ENCODE measurements at places on chromosomes 2 and 18. TPM values are rescaled to one million over a fixed set of nuclear protein-coding genes. Genes with fewer than 3 reads are reported as not detected.

Gene KCNF1
- total RNA-seq, result not detected

Gene REG1B
- not detected for total RNA-seq

Gene GPR35
- total RNA-seq, result 0.30 TPM

Gene CYP1B1
- 0.78 TPM for total RNA-seq

Measured in smooth muscle cell of the umbilical artery (primary cell).